ENCODE measurements at places on chromosomes 16 and 17.

GRCh38 chr17:37506678-37507077, 17.0 kb downstream of the DUSP14 start:
- no peak for DNase-seq

DNA sequence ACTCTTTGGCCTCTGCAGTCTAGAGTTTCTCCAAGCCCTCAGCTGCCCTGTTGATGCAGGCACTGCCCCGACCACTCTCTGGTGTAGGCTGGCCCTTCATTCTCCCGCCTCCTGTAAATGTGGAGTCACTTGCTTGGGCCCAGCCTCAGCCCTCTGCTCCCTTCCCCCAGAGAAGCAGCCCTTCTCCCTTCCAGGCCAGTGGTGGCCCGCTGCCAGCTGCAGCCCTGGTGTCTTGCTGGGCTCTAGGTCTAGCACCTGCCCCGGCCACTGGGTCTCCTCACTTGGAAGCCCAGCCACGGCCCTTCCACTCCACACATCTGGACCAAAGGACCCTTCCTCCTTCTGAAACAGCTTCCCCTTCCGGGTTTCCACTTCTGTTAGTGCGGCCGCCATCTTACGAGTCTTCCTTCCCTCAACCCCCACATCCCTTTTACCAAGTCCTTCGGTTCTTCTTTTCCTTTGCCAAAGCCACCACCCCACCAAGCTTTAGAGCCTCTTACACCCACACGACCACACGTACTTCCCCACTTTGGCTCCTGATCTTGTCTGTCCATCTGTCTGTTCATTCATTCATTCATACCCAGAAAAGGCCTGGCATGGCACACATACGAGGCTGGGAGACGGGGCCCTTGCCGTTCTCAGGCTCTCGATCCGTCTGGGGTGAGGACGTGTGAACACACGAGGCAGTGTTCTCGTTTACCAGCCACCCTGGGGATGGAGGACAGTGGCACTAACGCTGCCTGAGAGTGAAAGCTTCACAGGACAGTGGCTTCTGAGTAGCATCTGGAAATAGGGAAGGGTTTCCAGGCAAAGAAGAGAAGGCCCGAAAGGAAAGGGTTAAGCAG, 68.0 kb downstream of the ABR start:
- no peak for DNase-seq

DNA sequence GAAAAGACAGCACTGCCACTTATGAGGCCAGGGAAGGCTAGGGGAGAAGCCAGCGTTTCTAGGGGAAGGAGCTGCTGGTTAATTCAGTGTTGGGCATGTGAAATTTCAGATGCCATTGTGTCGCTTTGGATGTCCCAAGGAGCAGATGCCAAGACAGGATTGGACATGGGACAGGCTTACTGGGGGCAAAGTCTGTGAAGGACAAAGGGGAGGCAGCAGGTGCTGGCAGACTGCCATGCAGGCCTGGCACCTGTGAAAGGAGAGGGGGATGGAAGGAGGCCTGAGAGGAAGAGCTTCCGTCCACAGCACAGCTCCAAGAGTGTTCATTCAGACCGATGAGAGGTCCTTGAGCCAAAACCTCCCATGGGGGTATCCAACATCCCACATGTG, 255.5 kb upstream of the RPL38 start:
- DNase-seq = no peak

DNA sequence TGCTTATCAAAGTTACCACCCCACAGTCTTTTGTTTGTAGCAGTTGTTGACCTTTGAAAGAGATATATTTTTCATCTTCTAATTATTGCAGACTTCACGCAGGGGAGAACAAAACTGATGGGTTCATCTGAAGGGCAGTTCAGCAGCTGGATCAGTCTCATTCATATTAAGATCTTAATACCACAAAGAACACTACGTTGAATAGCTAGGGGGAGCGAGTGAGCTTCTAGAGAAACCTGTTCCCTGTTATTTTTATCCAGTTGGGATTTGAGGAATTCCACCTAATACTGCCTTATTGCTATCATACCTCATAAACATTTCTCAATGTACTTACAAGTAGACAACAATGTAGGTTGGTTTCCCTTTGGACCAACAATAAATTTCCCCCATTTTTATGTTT, 306.1 kb upstream of the KIF2B start:
- DNase-seq = no peak

DNA sequence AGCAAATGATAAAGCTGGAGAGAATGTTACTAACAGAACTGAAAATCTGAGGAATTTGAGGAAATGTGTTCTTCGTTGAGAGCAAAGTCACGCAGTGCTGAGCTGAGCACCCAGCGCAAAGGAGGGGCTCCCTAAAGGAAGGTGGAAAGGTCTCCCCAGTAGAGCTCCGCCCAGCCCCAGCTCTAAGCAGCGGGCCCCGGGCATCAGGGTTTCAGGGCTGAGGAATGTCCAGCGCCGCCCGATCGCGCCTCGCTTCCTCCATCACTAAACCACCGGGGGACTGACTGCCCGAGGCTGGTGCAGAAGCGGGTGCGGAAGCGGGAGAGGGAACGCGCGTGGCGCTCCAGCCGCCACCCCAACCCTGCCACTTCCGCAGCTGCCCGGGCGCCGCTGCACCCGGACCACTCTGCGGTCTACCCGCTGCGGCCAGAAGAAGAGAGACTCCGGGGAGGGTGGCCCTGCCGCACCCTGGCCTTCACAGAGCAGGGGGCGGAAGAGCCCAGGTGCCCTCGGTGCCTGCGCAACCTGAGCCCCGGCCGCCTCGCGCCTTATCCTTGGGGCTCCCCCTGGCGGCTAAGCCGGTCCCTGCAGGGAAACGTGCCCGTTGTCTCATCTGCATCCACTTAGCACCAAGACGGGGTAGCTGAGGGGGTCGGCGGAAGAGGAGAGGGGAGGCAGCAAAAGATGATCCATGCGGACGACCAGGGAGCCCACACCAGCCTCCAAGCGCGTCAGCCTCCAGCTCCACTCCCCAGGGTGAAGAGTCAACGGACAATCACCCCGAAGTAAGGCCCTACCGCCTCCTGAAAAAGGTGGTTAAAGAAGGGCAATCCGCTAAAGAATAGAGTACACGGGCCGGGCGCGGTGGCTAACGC, 12.4 kb upstream of the GUCY2D start:
- DNase-seq = peak; percentile 89

DNA sequence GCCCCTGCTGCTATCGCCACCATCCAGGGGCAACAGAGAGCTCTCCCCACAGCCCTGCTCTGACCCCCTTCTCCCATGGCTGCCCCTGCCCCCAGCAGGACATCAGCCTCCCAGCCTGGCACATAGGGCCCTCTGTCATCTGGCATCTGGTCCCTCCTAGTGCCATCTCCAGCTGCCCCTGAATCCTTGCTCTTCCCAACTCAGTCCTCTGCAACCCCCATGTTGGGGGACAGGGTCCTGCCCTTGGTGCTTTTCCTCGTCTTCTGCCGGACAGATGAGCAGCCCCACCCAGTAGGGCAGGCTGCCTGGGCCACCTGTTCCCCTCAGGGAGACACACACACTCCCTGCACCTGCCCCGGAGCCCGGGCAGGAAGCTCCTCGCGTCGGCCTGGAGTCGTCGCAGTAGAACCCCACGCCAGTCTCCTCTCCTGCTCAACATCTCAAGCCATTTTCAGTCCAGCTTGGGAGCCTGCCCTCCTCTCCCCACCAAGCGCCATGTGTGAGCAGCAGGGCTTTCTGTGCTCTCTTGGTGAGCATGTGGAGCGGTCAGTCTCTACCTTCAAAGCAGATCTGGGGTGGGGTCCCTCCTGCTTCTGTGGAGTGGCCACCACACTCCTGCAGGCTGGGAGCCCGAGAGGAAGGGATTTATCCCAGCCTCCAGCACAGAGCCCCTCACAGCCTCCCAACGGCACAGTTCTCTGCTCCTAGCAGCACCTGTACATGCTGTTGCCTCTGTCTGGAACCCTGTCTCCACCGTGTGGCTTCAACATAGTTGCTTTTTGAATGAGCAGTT, 28.2 kb downstream of the TNFRSF13B start:
- DNase-seq = no peak

- no peak for DNase-seq
These were observed 12.5 kb downstream of the EPN2 start for GRCh38 chr17:19249681-19250080.

DNA sequence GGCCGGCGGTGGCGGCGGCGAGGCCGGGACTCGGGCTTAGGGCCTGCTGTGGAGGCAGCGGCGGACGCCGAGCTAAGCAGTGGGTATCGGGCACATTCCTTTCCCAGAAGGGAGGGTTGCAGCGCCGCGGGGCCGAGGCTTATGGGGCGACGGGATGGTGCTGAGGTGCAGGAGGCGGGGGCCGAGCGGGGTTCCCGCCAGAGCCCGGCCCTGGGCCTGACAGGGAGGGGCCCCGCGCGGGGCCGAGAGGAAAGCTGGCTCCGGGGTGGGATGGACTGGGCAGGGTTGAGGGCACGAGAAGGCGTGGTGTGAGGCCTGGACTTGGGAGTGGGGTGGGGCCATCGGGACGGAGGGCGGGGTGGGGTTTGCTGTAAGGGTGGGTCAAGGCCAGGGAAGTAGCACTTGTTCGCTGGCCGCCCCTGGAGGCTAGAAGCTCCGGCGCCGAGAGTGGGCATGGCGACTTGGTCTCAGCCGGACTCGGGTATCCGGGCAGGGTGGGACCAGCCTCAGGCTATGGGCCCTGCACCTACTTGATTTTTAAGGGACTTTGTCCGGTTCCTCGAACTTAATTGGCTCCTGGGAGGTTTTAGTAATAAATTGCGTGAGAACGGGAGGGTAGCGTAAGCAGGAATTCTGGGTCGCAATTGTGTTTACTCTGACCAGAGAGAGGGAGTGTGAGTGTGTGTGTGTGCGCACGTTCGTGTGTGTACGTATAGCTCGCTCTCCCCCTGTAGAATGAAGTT, 396 bp downstream of the NFE2L1 start:
- DNase-seq = no peak

DNA sequence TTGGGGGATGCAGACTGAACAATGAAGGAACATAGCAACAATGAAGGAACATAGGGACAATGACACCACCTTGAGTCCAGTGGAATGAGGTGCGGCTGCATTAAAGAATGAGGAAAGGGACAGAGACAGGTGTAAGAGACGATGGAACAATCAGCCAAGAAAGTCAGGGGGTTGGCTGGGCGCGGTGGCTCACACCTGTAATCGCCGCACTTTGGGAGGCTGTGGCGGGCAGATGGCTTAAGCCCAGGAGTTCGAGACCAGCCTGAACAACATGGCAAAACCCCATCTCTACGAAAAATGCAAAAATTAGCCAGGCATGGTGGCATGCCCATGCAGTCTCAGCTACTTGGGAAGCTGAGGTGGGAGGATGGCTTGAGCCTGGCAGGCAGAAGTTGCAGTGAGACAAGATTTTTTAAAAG, 13.6 kb upstream of the CBFB start:
- no peak for DNase-seq

DNA sequence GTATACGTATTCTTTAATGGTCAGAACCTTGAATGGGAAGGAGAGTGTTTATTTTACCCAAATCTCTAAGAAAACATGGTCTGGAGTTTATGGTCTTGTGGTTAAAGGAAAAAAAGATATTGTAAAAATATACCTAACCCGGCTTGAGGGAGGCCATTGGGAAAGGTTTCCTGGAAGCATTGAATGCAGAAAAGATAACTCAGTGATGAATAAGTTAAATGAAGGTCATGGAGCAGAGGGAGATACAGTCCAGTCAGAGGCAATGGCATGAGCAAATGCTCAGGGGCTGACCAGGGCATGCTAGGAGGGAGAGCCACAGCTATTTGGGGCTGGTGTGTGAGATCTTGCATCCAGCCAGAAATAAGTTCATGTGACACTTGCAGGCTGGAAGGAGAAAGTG, 430.4 kb upstream of the CDH5 start:
- no peak for DNase-seq

- DNase-seq = no peak
These were observed 12.1 kb downstream of the NDUFAF8 start for GRCh38 chr17:81251094-81251708.

DNA sequence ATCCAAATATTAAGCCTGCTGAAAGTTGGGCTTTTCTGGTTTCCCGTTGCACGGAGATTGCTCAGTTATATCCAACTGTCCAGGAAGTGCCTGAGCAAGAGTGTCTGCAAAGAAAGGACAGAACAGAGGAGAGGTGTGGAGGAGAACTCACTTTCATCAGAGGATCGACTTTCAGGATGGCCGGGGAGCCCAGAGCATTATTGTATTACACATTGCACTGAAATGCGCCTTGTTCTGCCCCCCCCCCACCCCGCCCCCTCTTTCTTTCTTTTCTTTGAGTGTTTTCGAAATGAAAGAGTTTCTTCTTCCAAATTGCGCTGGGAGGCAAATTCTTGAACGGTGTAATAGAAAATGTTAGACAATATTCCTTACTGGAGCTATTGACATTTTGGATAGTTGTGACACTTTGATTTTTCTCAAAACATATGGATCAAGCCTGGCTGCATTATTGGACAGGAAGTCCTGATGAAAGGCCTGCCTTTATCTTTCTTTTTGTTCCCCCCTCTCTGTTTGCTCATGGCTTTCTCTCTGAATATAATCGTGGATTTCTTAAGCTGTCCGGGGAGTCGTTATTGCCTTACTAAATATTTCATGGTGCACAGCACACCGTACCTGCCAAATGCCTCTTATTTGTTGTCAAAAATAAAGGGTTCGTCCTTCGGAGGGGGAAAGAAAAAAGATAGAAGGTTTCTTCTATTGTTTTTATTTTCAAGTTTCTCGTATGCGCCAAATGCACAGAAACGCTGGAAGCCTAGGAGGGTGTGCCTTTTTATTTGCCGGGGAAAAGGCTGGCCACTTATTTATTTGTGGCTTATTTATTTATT, 110.8 kb downstream of the IRX3 start:
- DNase-seq = no peak

DNA sequence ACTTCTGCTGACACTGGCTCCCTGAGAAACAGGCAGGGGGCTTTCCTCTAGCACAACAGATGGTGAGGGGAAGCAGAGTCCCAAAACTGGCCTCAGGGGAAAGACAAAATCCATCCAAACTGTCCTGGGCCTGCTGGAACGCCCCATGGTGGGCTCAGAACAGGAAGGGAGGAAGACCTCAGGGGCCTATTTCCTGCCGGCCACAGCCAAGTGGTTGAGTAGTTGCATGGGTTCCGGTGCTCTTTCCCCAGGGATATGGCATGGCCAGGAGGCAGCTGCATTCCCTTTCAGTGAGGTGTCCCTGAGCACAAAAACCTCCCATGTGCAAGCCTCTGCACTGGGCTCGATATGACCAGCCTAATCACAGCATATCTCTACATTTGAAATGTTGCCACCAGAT, 303.0 kb upstream of the IRX5 start:
- DNase-seq = no peak
